ENCODE measurements at places on chromosomes 5 and 9. TPM values are rescaled to one million over a fixed set of nuclear protein-coding genes. Genes with fewer than 3 reads are reported as not detected.

TPPP gene
- total RNA-seq: 0.19 TPM

GABRA6 gene
- not detected for total RNA-seq

TCERG1 gene
- 28.4 TPM for total RNA-seq

FABP6 gene
- total RNA-seq: not detected

RANBP6 gene
- total RNA-seq: 47.5 TPM

ECSCR gene
- 3.4 TPM for total RNA-seq

NTRK2 gene
- 2.3 TPM for total RNA-seq

ROPN1L gene
- 0.38 TPM for total RNA-seq

ARID3C gene
- total RNA-seq: under 0.01 TPM

OLFML2A gene
- total RNA-seq: 0.56 TPM

ALDH1A1 gene
- 5.1 TPM for total RNA-seq

PCDHGB7 gene
- 4.5 TPM for total RNA-seq

MYMK gene
- total RNA-seq: not detected

SKP1 gene
- total RNA-seq: 271 TPM

F2RL1 gene
- total RNA-seq: 24.3 TPM

PTGER4 gene
- total RNA-seq: 9.6 TPM

TAF11L10 gene
- not detected for total RNA-seq

PCDHGB3 gene
- total RNA-seq: 1.9 TPM

TMEM232 gene
- 4.8 TPM for total RNA-seq
